ENCODE measurements at places on chromosomes 3 and 15.

DNA sequence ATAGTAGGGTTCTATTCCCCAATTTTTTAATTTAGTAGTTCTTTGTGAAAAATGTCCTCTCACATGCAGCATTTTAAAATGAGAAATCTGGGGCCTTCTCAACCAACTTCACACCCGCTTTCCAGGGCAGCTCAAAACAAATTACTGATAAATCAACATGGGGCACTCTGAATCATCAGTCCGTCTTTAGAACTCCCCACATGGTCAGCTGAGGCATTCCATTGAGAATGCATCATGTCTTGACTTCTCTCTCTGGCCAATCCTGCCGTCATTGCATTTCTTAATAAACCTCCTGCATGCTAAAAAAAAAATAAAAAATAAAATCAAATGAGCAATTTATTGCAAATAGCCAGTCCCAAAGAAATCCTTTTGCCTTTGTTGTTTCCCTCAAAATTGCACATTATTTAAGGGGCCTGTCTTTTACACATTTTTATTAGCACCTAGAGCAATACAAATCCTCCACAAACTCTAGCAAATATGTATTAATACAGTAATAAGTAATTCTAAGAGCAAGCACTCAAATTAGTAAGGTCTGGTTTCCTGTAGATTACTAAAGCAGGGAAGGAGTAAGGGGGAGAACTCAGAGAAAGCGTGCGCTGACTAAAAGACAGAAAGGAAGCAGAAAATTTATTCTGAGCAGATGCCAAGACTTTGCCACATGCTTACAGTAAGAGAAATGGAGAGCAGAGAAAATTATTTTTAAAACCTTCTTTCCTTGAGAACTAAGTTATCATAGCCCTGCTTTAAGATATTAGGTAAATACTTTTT is 175.7 kb downstream of the TNIK start:
- DNase-seq, result no peak

DNA sequence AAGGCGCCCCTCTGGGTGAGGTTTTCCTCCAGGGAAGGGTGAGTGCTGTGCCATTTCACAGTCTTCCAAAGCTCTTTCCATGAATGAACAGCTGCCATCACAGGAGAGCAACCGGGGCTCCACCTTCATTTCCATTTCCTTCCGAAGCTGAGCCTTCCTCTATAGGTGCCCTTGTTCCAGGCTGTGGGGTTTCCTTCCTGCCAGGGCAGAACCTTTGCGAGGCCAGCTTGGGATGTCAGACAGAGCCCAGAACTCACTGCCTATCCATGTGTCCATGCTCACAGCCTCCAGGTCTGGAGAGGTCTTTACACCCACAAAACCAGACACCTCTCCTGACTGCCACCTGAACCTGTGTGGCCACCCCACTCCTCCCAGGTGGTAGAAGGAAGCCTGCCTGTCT is 49.2 kb downstream of the SLCO2A1 start:
- DNase-seq, result no peak

- DNase-seq, result no peak
Observed at GRCh38 chr15:57505949-57506391, 85.7 kb upstream of the MYZAP start.

GRCh38 chr3:163391407-163392181 is 1686.7 kb downstream of the SI start:
- DNase-seq, result no peak

- DNase-seq, result no peak
Observed at GRCh38 chr3:97656638-97657037, 107.9 kb upstream of the ARL6 start.

DNA sequence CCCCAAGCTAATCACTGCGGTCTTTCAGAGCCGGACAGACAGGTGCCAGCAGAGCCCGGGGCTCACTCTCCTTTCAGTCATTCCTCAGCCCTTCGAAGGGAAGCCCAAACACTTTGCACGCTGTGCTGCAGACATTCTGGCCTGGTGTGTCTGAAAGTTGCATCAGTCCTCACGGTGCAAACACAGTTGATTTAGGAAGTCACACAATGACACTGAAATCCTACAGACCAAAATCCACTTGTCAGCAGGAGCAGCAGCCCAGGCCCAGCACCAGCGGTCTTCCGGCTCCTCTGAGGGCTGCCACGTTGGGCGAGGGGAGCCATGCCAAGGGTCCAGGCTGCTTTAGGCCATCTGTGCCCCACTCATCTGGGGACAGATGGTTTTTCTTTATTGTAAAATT is 61.6 kb downstream of the RGMA start:
- DNase-seq, result no peak

GRCh38 chr3:173703771-173704170 is 306.2 kb downstream of the NLGN1 start:
- no peak for DNase-seq

All from NK-92 treated with Interleukin-12 subunit alpha and Interleukin-12 subunit beta, amount 100 ng/mL, for 24 hours (cell line).